ENCODE measurements at places on chromosomes 1 and 21.

DNA sequence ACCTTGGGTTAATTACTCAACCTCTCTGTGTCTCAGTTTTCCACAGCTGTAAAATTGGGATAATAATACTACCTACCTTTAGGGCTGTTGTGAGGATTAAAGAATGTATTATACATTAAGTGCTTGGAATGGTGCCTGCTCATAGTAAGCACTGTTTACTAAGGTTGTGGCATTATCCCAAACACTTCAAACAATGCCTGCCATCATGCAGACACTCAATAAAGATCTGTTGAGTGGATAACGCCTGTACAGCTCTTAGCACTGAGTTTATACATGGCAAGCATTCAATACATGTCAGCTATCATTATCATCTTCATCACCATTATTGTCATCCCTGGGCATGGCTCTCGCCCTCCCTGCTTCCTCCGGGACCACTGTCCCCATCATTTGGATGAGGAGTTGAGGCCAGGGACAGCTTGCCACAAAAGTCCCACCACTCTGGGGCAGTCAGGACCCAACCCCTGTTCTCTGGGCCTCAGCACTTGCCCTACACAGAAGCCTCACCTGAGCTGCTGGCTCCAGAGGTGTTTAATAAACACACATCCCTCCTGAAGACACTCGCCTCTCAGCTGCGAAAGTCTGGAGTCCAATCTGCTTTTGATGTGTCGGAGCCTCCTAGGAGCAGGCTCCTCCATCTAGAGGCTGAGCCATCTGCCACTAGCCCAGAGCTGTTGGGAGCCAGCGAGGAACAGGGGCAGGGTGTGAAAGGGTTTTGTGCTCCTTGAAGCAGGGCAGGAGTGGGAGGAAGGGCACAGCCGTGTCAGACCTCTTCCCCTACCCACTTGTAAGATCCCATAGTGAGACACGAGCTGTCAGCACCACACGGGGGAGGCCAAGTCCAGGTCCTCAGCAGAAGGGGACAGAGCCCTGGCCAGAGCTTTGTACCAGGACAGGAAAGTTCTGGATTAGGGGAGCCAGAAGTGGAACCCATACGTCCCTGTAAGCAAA, 80.9 kb upstream of the ZC3H12A start:
- DNase-seq, result no peak

DNA sequence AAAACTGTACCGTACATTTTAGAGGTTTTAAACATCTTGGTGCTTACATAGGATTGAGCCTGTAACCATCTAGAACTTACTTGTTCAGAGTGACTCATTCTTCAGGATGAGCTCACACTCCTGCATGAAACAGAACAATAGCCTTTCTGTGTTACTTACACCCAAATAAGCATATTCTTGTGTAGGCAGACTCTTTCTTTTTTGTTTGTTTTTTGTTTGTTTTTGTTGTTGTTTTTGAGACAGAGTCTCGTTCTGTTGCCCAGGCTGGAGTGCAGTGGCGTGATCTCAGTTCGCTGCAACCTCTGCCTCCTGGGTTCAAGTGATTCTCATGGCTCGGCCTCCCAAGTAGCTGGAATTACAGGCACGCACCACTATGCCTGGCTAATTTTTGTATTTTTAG, 3.8 kb upstream of the CA6 start:
- no peak for DNase-seq

DNA sequence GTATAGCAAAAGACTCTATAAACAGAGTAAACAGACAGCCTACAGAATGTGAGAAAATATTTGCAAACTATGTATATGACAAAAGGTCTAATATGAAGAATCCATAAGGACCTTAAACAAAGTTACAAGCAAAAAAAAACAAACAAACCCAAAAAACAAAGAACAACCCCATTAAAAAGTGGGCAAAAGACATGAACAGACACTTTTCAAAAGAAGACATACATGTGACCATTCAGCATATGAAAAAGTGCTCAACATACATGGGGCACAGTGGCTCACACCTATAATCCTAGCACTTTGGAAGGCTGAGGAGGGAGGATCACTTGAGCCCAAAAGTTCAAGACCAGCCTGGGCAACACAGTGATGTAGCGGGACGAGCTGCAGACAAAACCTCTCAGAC, 17.9 kb upstream of the OR2B11 start:
- DNase-seq, result no peak

GRCh38 chr1:89309828-89310227, 37.2 kb upstream of the GBP5 start:
- no peak for DNase-seq

GRCh38 chr1:30253807-30254440, 469.5 kb downstream of the MATN1 start:
- peak; percentile 67 for DNase-seq

- no peak for DNase-seq
Measured at GRCh38 chr21:46527801-46528200, 69.1 kb downstream of the DIP2A start.

DNA sequence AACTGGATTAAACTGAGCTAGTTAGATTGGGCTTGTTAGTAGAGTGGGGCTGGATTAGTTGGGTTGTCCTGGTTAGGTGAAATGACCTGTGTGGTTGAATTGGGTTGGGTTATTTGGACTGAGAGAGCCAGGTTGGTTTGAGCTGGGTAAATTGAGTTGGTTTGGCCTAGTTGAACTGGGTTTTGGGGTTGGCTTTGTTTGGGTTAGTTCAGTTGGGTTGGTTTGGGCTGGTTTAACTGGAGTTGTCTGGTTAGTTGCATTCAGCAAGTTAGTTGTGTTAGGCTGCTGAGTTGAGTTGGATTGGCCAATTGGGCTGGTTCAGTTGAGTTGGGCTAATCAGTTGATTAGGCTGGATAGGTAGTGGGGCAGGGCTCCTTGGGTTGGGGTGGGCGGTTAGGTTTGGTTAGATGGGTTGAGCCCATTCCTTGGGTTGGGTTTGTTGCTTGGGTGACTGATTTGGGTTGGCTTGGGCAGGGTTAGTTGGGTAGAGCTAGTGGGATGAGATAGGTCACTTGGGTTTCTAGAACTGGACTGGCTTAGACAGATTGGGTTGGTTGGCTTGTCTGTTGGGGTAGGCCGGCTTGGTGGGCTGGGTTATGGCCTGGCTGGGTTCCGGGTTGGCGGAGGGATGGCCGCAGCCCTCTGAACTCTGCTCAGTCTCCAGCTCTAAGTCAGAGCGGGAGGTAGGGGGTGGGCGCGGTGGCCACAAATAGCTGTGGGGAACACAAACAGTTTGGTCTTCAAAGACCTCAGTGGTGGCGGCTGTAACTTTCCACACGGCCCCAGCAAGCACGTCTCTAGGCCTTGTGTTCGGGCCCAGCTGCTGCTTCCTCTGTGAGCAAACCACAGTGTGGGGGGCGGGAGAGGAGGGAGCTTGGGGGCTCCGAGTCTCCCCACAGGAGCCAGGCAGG, 67.2 kb upstream of the RUNX3 start:
- DNase-seq, result no peak
